ENCODE measurements at places on chromosomes 2 and 18.

- DNase-seq: peak; percentile 75
Observed at GRCh38 chr2:233273120-233273519, 21.6 kb downstream of the ATG16L1 start.

- no peak for DNase-seq
Observed at GRCh38 chr2:116499389-116499788, 1315.1 kb upstream of the DDX18 start.

- DNase-seq: no peak
Observed at GRCh38 chr2:150480241-150480640, 7.2 kb downstream of the RND3 start.

- no peak for DNase-seq
Observed at GRCh38 chr2:82636402-82637020, 1822.6 kb downstream of the SUCLG1 start.

DNA sequence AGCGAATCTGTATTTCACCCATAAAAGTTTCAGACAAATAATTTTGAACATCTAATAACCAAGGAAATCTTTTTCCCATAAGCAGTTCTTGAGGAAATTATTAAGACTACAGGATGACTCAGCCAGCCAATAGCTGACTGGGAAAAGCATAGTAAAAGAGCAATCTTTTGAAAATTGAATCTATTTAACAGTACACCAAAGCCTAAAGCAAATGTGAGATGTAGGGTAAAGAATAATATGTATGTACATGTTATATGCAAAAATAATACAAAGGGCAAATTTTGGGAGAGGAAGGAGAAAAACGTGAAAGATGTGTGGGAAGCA lies 12.6 kb upstream of the KDSR start:
- no peak for DNase-seq

DNA sequence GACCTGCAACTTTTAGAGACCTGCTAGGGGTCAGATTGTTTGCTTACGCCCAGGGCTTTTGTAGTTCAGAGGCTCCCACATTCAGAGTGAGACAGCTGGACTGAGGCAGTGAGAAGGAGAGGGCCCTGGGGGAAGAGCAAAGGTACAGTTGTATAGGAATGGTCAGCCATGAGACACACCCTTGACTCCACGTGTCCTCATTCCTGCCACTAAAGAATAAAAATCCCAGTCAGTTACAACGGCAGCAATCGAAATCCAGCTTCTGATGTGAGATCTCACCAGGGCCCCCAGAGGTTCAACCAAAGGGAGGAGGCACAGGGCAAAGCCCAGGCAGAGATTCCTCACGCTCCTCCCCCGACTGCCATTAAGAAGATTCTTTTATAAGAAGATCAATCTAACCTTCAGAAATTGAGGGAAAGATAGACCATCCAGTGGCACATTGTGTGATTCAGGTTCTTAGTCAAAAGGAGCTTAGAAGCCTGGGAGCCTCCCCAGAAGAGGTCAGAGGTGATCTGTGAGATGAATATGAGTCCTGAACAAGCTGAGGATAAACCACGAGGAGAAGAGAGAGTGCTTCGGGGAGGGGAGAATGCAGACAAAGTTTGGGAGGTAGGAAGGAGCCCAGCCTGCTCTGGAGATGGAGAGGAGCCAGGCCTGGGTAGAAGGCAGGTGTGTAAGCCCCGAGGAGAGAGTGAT lies 317.0 kb downstream of the CYP26B1 start:
- no peak for DNase-seq

- DNase-seq: no peak
Observed at GRCh38 chr2:10009271-10009810, 34.0 kb upstream of the KLF11 start.

DNA sequence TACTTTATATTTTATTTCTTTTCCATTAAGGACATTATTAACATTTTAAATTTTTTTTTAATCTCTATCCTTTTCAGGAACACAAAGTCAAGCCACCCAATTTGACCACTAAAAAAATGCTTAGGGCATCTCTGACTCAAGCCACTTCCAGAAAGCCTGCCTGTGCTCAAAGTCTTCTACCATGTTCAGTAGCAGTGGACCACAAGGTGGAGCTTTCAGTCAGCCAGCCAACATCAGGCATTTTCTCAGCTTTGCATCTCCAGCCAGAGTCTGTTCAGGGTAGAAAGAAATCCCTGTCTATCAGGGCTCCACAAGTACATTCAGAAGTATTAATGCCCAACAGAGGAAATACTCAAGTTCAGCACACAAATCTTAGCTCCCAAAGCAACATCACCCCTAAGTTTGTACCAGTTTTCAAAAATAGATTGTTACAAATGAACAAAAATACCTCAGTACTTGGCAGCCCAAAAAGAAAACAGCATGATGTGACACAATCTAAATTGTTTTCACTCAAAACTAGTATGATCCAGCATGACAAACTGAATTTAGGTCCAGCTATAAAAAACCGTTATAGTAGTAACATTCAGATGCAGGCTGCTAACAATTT lies 37.6 kb downstream of the C18orf63 start:
- peak; percentile 46 for DNase-seq

DNA sequence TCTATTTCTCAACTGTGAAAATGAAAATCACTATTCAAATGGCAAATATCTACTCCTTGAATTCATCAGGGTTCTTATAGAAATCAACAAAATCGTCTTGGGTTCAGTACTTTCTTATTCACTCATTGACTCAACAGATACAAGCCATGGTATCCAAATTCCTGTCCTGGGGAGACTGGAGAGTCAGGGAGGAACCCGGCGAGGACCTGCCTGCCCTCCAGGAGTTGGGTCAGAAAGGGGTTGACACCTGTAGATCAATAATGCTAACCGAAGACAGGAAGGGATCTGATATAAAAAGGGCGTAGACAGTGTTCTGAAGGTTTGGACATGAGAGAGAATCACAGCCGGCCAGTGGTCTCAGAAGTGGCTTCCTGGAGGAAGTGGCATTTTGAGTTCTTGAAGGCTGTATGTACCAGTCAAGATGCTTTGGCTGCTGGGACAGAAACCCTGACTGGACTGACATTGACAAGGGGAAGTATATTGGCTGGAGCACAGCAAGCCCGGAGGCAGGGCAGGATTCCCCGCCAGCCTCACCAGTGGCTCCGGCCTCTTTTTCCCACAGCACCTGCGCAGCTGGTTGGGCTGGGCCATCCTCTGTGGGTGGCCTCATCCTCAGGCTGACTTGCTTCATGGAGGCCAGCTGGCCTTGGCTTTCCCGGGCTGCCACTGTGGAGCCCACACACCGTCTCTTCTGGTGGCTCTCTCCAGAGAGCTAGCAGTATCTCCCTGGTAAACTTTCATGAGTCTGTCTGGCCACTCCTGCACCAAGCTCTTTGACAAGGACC lies 3.0 kb downstream of the LRRFIP1 start:
- DNase-seq: no peak

- no peak for DNase-seq
Observed at GRCh38 chr2:10163498-10164486, 41.3 kb downstream of the RRM2 start.

DNA sequence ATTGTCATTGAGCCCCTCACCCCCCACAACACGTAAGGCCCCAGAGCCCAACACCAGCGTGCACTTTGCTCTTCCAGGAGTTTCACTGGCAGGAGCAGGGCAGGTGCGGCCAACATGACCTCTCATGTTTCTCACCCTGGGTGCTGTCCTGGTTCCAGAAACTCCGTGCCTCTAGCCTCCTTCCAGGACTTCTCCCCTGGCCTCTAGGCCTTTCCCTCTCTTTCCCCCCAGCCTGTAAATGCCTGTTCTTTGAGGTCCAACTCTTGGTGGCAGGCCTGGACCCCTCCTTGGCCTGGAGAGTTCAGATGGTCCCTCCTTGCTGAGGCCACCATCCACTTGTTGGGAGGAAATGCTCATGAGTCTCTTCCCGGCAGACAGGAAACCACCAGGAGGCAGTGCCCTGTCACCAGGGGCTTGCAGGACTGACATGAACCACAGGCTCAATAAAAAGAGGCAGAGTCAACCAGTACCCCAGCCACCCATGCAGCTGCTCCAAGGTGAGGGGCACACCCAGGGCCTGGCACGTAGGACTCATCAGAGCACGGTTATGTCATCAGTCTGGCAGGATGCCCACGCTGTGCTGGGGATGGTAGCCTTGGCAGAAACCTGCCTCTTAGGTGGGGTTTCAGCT lies 1.5 kb downstream of the MALL start:
- peak; percentile 8 for DNase-seq

- no peak for DNase-seq
Observed at GRCh38 chr2:161161074-161161706, 962 bp downstream of the TANK start.

DNA sequence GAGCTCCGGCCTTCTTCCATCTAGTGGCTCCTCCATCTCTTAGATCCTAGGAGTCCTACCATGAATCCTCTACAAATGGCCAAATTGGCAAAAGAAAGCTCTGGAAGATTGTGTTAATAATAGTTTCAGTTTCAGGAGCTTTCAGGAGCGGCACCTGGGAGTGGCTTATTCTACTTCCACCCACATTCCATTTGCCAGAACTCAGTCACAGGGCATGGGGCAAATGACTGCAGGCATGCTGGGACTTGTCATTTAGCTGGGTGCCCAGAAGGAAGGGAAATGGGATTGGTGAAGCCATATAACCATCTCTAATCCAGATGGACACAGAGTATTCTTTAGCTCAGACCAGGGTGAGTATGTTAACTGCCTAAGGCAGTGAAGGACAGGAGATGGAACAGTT lies 3.6 kb upstream of the LRATD1 start:
- DNase-seq: no peak

DNA sequence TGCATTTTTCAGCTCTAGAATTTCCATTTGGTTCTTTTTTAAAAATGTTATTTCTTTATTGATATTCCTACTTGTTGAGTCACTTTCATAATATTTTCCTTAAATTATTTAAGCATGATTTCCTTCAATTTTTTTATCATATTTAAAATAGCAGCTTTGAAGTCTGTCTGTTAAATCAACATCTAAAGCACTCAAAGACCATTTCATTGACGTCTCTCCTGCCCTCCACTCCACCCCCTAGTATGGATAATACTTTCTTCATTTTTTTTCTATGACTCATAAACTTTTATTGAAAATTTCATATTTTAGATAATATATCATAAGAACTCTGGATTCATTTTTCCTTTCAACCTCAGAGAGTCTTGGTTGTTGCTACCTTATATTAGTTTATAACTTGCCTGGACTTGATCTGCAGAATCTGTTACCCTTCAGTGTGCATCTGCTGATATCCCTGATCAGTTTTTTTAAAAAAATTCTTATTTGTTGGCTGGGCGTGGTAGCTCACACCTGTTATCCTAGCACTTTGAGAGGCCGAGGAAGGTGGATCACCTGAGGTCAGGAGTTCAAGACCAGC lies 59.0 kb upstream of the ZNF396 start:
- no peak for DNase-seq

DNA sequence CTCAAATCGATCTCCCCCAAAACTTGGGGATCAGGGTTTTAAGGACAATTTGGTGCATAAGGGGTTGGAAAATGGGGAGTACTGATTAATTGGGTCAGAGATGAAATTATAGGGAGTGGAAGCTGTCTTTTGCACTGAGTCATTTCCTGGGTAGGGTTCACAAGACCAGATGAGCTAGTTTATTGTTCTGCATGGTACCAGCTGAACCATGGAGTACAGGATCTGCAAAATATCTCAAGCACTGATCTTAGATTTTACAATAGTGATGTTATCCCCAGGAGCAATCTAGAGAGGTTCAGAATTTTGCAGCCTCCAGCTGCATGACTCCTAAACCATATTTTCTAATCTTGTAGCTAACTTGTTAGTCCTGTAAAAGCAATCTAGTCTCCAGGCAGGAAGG lies 73.1 kb downstream of the CPO start:
- no peak for DNase-seq

- no peak for DNase-seq
Observed at GRCh38 chr18:45590036-45590886, 25.0 kb upstream of the SLC14A2 start.

DNA sequence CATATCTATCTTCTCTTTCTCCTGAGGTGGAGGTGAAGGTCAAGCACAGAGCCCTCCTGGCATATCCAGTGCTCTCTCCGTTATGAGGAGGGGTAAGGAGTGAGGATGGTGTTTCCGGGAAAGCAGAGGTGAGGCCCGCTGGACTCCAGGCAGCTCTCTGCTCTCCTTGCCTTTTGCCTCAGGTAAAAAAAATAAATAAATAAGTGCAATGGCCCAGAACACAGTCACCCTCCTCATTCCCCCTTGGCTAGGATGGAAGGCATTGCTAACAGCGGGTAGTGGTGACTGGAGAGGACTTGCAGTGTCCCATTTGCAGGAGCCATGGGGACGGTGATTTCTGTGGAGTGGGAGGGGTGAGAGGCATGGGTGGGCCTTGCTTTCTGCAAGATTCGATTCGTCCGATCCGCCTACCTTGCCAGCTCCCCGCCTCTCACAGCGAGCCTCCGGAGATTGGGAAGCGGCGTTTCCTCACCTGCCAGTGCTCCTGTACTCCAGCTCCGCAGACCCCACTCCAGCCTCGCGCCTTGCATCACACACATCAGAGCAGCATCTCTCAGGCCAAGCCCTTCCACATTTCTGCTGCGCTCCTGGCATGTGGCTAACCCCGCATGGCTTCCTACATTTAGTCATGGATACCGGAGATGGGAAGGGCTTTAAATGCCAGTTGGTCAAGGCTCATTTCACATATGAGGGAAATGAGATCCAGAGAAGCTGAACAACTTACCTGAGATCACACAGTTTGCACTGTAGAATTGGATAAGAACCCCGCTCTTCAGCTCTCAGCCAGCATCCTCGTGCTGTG lies 155.2 kb downstream of the VAPA start:
- DNase-seq: no peak

DNA sequence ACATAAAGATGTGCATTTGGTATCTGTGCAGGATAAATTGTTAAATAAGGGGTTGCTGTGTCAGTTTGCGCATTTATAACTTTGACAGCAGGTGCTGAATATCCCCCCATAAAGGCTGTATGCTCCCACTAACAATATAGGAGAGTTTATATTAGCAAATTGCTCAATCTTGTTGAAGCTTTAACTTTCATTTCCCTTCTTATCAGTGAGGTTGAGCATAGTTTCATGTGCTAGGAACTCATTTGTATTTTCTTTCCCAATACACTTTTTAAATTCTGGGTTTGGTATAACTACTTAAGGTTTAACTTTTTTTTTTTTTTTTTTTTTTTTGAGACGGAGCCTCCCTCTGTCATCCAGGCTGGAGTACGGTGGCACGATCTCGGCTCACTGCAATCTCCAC lies 89.0 kb downstream of the FAM117B start:
- DNase-seq: no peak

DNA sequence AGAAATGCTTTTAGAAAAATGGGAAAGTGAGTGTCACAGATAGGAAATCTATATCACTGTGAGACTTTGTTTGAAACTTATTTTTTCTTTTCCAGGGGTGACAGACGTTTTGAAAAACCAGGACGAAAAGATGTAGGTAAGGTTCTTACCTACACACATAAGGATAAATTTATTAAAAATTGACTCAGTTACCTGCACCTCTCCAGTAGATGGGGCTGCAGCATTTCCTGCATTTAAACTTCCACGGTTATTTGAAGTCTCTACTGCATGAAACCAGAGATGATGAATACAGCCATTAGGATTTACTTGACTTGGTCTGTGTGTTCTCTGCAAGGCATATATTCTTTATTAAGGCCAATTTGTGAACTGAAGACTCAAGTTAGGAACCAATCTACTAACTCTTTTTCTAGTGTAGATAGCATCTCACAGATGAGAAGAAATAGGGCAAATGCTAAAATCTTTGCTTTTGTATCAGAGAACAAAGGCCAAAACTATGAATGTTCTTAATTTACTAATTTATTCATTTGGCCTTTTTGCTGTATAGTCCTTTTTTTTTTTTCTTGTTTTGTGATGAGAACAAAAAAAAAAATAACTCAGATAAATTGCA lies 15.0 kb downstream of the KCNJ13 start:
- DNase-seq: peak; percentile 55

- DNase-seq: no peak
Observed at GRCh38 chr18:68275616-68276015, 439.3 kb downstream of the TMX3 start.
